ENCODE measurements at places on chromosomes 12 and 14.

- no peak for DNase-seq
These were observed 179.3 kb downstream of the RAD51B start for GRCh38 chr14:67998834-67999233.

DNA sequence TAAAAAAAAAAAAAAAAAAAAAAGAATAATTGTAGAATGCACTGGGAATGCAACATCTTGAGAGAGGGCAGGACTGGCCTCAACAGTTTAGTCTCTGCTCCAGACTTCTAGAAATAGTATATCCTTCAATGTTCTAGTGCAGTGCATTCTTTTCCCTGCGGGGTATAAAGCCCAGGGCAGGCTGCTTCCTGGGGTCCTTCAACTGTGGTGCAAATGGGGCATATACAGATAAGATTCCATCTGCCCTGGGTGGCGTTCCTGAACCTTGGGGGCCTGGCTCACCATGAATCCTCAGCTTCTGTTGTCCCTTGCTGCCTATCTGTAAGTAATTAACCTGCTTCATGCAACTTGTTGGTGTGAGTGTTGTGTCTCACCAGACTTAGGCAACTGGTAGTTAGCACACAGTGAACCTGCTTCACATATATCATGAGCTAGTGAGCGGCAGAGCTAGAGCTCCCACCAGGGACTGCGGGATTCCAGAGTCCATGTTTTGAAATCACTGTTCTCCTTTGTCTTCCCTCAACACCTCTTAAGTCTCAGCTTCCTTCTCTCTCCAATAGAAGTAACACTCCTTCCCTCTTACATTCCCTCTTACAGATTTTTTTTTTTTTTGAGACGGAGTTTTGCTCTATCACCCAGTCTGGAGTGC lies 177.6 kb downstream of the SUDS3 start:
- DNase-seq, result no peak

GRCh38 chr14:54377501-54377900 lies 19.3 kb upstream of the CDKN3 start:
- DNase-seq, result no peak

- DNase-seq, result no peak
These were observed 11.3 kb downstream of the RAB15 start for GRCh38 chr14:64960762-64961276.

DNA sequence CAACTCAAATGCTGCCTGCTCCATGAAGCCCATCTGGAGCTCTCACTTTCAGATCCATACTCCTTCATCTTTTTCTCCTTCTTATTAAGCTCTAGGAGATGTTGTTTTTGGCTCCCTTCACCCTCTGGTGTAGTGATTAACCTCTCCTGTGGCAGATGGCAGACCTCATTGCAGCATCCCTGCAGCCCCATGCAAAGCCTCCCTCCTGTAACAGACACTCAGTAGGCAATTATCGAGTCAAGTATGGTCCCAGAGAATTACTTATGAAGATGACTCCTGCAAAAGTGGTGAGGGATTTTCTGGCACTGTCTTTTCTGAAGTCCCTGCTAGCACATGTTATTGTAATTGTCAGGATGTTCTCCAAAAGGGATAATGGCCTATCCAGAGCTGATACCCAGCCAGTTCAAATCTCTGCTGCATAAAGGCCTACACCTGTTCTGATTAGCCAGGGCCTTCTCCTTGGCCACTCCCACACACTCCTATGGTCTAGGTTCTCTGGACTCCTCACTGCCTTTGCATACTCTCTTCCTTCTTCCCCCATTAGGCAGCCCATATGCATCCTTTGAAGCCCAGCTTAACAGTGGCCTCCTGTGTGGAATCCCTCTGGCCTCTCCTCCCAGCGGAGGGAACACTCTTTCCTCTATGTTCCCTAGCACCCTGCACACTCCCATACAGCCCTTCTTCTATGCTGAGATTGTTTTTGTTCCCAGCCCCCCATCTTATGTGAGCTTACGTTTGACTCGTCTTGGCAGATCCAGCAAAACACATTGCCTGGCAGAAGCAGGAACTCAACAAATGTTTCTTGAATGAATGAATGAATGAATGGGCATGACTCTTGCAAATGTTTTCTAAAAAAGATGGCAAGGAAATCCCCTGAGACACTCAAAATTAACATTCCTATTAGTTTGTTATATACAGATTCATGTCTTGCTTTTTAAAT lies 43.9 kb upstream of the MDM1 start:
- DNase-seq, result no peak

DNA sequence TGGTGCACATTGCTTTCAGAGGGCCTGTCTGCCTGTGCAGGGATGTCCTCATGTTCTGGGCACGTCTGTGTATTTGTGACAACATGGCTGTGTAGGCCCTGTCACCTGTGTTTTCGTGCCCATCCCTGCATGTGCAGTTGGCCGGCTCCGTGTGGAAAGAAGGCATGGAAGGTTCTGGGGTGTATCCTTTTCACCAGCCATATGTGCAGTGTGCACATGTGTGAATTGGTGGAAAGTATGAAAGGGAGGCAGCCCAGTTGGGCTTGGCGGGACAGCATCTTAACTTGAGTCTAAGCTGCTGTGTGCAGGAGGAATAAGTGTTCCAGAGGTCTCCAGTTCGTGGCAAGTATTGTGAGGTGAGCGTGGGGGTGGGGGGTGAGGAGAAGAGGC lies 669 bp downstream of the TSPAN11 start:
- no peak for DNase-seq

DNA sequence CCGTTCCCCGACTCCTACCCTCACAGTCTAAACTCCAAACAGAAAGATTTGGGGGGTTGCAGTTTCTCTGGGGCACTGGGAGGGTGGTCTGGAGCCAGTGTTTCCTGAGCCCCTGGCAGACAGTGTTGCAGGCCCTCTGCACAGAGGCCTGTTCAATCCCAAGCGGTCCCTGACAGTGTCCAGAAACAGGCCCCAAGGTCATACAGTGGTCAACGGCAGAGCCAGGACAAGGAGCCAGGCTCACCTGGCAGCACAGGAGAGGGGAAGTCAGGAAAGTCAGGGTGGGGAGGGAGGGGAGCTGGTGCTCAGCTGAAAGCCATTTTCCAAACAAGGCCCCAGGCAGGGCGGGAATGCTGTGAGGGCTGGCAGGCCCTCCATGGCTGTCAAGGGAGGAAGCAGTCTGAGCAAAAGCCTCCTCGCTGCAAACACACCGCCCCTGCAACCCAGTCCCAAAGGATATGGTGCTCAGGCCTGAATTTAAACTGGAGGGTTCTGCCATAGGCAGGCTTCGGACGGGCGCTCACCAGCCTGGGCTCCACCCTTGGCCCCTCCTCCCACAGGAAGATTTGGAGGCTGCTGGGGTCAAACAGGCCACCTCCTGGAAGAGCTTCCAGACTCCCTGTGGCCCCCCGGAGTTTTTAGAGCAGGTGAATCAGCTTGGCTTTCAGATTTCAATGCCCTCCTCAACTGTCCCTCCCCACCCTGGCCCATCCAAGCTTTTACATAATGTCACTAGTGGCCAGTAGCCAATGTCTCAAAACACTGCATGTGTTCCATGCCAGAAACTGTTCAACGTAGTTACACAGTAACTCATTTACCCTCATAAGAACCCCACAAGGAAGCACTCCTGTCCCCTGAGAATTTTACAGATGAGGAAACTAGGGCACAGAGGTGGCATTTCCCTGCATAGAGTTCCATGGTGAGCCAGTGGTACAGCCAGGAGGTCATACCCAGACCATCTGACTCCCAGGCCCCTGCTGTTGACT lies 41.5 kb downstream of the CHGA start:
- no peak for DNase-seq

- DNase-seq, result peak; percentile 9
These were observed 1.1 kb downstream of the ARHGAP5 start for GRCh38 chr14:32078023-32078857.

GRCh38 chr14:90184571-90185266 lies 71.6 kb upstream of the PSMC1 start:
- DNase-seq, result no peak

DNA sequence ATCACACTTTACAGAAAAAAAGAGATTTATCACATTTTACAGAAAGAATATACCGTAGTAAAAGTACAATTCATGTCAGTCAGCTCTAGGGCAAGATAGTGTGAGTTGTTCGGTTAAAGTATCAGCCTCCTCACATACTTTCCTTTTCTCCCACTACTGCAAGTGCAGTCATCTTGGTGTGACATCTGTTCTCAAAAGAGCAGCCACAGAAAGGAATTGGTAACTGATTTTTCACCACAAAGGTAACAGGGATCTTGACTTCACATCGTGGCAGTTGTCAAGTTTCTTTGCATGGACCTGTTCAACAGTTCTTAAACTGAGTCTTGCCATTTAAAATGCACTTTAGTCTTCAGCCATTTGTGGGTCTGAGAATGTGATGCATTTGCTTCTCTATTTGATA lies 5.0 kb upstream of the E2F7 start:
- no peak for DNase-seq

DNA sequence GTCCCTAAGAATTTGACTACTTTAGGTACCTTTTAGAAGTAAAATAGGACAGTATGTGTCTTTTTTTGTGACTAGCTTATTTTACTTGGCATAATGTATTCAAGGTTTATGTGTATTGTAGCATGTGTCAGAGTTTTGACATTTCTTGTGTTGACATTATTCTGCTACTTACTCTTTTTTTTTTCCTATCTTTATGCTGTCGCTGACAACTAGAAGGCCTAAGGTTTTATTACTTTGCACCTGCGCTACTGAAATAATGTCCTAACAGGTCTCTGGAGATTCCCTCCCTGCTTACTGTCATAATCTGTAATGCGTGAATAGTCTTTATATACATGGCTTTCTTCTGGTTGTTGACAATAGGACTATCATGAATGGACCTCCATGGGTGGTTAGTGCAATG lies 43.0 kb downstream of the PDE3A start:
- no peak for DNase-seq

- DNase-seq, result no peak
These were observed 8.2 kb downstream of the SINHCAF start for GRCh38 chr12:31317471-31318395.

DNA sequence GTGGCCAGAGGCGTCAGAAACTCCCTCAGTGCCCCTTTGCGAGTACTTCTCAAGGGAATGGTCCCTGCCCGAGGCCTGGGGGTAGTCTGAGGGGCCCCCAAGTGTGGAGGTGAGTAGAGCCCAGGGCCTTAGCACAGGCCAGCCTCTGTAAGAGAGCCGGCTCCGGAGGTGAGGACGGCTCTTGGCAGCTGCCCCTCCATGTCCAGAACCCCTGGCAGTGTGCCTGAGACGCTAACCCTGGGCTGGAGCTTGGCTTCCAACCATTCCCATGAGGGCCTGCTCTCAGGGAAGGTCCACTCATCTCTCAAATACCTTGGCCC lies 61.7 kb downstream of the PRMT8 start:
- no peak for DNase-seq

DNA sequence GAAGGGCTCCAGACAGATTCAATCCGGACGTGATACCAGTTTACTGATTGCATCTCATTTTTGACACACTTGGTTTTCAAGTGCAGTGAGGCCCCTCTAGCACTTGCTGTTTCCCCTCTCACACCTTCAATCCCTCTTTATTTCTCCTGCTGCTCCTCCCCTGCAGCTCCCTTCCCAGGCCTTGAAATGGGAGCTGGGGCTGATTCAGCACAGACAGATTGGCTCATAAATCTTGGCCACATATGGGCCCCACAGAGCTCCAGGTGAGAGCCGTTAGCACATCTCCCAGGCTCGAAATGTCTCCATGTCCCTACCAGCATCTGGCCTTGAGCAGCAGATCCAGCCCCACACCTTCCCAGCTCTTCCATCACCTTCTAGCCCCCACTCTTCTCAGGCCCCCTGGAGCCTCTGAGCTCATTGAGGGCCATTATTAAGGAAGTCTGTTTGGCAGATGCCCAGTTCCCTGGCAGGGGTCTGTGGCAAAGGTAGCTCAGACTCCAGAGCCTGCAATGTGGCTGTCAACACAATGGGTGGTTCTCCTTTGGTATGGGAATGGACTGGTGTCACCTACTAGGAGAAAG lies 220.3 kb upstream of the FKBP4 start:
- DNase-seq, result no peak

DNA sequence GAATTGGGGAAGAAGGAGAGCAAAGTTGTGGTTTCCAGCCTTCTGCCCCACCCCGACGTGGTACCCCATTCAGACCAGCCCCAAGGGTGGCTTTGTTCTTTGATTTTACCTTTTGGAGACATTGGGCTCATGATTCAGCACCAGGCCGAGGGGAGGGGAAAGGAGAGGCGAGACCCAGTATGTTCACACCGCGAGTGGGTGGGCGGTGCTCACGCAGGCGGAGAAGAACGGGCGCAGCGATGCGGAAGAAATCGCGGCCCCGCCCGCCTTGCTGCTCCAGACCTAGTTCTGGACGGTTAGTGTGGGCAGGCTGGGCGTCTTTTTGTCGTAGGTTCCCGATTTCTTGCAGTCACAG lies 963 bp downstream of the ATL1 start:
- peak; percentile 22 for DNase-seq

GRCh38 chr12:6345319-6346091 lies 3.6 kb upstream of the TNFRSF1A start:
- DNase-seq, result peak; percentile 82

- DNase-seq, result no peak
These were observed 96.8 kb downstream of the MYRFL start for GRCh38 chr12:69921831-69922230.

DNA sequence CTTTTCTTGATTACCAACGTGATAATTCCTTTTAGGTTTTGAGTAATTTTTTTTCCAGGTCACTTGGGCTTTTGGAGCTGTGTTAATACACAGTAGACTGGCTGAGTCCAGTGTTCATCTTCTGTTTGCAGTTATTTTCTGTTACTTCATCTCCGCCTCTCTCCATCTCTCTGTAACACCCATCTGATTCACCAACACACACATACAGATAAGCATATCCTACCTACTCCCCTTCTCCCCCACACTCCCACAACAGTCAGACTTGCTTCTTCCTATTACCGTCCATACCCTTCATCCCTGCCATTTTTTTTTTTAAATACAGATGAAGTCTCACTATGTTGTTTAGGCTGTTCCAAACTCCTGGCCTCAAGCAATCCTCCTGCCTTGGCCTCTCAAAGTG lies 72.7 kb upstream of the MANSC4 start:
- DNase-seq, result no peak

GRCh38 chr12:128025589-128026245 lies 241.3 kb upstream of the TMEM132C start:
- DNase-seq, result no peak

DNA sequence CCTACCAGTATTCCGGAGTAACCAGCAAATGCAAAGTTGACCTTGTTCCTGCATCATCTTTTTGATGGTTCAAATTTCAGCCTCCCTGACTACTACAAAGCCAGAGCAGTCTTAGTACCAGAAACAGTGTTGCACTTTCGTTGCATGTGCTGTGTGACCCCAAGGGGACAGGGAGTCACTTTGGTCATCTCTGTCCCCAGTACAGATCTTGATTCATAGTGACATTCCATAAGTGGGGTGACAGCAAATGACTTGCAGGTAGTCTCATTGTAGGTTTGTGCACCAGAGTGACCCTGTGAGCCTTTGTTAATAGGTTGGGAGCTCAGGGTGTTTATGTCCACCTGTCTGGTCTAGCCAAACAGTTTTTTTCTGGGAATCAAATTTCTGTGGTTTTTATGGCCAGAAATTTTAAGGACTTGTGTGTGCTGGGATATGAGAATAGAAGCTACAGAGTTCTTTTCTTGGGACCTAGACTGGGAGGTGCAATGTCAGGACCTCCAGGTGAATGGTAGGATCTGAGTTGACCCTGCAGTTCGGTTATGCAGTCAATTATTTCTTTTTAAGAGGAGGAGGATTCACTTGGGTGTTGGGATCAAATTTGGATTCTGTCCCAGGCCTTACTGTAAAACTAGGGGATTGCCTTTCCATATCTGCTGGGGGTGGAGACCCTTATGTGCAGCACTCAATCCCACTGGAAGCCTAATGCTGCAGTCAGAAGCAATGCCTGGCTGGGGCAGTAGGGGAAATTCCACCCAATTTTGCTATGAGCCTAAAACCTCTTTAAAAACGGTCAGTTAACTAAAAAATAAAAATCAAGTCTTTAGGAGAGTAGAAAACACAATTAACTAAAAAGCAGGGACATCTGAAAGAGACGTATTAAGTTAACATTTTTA lies 10.1 kb downstream of the EIF5 start:
- no peak for DNase-seq
